ENCODE measurements at places on chromosomes 6 and 20.

DNA sequence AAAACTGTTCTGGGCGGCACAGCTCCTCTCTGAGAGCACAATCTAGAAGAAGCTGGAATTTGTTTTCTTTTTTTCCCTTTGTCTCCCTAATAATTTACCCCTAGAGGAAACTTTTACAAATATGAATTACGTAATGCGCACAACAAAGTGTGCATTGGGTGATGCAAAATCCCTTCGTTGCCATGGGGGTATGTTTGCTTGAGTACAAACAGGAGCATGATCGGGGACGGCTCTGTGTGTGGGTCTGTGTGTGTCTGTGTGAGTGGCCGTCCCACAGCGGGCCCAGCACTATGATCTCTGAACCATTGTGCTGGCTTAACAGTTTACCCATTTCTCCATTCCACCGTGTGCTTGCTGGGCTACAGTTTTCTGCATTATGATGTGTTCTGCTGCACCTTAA is 278.2 kb downstream of the CDC5L start:
- no peak for DNase-seq

GRCh38 chr6:71347119-71347518 is 58.5 kb downstream of the OGFRL1 start:
- DNase-seq: no peak

DNA sequence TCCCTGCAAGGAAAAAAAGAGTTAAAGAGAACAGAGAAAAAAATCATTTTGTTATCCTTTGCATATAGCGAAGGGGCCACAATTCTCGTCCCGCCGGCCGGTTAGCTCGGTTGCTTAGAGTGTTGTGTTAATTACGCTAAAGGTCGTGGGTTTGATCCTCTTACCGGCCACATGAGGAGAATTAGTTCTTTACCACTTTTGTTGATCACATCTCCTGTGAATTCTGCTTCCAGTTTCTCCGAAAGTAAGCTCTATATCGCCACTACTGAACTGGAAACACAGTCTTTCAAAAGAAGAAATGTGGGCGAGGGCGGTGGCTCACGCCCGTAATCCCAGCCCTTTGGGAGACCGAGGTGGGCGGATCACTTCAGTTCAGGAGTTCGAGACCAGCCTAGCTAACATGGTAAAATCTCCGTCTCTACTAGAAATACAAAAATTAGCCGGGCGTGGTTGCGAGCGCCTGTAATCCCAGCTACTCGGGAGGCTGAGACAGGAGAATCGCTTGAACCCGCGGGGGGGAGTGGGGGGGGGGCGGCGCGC is 13.4 kb downstream of the PRSS16 start:
- DNase-seq: no peak

DNA sequence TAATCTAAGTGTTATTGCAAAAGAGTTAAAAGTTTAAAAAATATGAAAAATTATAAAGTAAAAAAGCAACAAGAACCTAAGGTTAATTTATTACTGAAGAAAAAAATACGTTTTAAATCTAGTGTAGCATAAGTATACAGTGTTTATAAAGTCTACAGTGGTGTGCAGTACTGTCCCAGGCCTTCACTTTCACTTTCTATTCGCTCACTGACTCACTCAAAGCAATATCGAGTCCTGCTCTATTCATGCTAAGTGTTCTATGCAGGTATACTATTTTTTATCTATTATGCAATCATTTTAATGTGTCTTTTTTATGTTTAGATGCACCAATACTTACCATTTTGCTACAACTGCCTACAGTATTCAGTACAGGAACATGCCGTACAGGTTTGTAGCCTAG is 113.0 kb downstream of the MANEA start:
- no peak for DNase-seq

GRCh38 chr6:104954190-104954797 is 2.6 kb upstream of the LIN28B start:
- DNase-seq: no peak
